ENCODE measurements at places on chromosomes 11 and 22. TPM values are rescaled to one million over a fixed set of nuclear protein-coding genes. Genes with fewer than 3 reads are reported as not detected.
A peak's percentile ranks its signal among the peaks of the same experiment; 100 is the strongest.

DNA sequence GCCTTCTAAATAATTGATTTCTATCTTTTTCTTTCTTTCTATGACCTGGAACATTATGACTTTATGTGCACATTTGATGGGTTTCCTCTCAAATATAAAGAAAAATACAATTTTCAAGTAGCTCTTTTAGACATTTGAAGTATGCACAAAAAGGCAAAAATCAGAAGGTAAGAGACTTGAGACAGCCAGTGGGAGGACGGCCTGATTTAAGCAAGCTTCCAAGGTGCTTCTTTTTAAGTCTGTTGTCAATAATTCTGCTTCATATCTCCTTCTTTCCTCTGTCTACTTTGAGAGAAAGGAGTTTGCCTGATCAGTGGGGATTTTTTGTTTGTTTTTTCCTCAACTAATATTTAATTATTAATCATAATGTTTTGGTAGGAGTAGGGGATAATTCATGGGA, 188.2 kb upstream of the ARHGAP20 start:
- DNase-seq, result no peak

DNA sequence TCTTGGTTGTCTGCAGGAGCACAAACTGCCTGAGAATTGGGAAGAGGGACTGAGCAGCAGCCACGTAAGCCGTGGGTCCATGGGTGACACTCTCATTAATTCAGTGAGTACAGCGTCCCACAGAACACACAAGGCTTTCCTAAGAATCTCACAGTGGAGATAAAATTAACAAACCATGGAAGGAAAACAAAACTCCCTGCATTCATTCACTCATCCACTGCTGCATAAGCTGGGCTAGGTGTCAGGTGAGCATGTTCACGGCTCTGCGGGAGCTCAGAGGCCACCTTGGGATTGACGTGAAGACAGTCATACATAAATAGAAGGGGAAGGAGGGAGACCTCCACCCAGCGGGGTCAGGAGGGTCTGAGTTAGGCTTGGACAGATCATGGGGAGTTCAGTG, 1442.7 kb downstream of the TBC1D22A start:
- no peak for DNase-seq

- no peak for DNase-seq
Measured at GRCh38 chr22:41842996-41843970, 10.4 kb downstream of the SREBF2 start.

DNA sequence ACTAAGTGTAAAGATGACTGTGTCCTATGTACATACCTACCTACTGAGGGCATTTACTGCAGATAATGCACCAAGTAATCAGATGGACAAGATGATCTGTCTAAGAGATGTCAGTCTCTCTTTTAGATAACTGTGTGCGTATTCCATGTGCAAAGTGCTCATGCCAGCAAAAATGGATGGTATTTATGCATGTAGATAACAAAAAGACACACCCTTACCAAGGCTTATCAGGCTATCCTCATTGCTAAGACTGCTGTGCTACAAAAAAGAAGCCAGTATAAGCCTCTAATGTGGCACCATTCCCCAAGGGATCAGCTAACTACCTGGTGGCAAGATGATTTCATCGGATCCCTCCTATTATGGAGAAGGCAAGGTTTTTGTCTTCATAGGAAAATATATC, 34.3 kb upstream of the CD44 start:
- DNase-seq, result no peak

DNA sequence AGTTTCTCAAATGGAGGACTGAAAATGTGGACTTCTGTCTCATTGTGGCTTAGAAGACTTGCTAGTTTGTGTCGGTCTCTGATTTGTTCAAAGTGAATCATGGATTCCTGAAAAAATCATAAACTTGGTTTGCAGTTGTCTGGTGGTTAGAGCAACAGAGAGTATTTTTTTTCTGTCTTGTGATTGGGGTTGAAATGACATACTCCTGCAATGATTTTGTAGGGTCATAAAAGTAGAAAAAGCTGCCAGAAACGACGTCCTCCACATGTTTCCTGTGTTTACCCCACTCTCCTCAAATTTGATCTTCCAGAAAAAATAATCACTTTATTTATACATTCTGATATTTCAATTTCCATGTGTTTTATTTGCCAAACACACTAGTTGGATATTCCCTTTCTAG, 219.2 kb upstream of the PGR start:
- DNase-seq, result no peak

DNA sequence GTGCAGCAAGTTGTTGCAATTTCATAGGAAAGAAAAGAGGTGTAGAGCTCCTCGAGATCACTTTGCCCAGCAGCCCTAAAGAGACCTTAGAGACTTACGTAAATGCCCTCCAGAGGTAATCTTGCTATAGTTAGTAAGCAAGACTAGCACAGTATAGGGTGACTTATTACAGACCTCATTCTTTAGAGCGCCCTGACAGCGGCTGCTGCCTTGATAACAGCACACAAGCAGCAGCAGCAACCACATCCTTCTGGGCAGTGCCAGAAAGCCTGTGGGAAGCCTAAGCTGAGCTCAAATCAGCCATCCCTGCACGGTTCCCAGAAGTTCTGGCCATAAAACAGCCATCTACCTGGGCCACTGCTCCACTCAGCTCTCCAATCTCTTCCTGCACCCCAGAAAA, 22.6 kb upstream of the OR56B1 start:
- DNase-seq, result no peak

GRCh38 chr11:118928101-118928869, 2.6 kb upstream of the BCL9L start:
- peak; percentile 91 for DNase-seq

GRCh38 chr11:119029069-119029339, 1.7 kb downstream of the SLC37A4 start:
- DNase-seq, result no peak

DNA sequence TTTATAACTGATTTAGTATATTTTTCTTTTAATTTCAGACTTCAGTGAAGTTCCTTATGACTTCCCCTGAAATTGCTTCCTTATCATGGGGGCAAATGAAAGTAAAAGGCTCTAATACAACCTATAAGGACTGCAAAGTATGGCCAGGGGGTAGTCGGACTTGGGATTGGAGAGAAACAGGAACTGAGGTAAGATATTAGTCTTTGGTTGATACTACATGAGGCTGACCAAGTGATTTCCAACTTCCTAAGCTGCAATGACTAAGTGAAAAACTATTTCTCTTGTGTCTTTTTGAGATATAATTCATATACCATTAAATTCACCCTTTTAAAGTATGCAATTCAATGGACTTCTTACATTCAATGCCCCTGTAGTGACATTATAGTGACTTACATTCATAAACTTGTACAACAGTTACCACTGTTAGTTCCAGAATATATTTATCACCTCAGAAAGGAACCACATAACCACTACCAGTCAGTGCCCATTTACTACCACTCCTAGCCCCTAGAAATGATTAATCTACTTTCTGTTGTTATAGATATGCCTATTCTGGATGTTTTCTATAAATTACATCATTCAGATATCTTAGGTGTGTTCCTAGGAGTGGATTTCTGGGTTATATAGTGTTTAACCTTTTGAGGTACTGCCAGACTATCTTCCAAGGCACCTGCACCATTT, 21.6 kb downstream of the AAMDC start:
- peak; percentile 13 for DNase-seq

DNA sequence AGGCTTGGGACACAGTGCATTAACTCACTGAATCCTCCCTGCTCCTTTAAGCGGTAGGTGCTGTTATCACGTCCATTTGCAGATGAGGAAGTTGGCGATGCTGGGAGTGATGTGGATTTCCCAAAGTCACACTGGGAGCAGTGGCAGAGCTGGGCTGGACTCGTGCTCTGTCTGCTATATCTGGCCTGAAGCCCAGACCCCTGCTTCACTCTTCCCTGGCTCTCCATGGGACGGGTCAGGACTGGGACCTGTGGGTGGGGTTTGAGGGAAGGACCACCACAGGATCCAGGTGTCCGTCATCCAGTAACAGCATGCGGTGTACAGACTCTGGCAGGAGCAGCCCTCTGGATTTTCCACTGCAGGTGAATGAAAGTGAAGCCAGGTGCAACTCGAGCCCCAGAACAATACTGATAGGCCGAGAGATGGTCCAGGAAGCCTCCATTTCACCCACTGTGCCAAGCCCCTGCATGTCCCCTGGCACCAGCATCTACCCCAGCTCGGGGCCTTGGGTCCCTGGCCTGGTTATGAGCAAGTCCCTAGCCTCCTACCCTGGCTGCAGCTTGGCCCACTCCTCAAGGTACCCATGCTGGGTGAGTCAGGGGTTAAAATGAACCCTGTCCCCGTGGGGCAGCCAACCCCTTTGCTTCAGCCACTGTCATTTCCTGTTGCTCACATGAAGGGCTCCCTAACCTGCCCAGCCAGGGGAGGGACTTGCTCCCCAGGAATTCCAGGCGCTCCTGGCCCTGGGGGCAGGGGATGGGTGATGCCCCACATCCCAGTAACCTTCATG, 4.2 kb downstream of the USP2 start:
- no peak for DNase-seq

- DNase-seq, result peak; percentile 69
Measured at GRCh38 chr11:12860827-12861226, 148.3 kb upstream of the RASSF10 start.

DNA sequence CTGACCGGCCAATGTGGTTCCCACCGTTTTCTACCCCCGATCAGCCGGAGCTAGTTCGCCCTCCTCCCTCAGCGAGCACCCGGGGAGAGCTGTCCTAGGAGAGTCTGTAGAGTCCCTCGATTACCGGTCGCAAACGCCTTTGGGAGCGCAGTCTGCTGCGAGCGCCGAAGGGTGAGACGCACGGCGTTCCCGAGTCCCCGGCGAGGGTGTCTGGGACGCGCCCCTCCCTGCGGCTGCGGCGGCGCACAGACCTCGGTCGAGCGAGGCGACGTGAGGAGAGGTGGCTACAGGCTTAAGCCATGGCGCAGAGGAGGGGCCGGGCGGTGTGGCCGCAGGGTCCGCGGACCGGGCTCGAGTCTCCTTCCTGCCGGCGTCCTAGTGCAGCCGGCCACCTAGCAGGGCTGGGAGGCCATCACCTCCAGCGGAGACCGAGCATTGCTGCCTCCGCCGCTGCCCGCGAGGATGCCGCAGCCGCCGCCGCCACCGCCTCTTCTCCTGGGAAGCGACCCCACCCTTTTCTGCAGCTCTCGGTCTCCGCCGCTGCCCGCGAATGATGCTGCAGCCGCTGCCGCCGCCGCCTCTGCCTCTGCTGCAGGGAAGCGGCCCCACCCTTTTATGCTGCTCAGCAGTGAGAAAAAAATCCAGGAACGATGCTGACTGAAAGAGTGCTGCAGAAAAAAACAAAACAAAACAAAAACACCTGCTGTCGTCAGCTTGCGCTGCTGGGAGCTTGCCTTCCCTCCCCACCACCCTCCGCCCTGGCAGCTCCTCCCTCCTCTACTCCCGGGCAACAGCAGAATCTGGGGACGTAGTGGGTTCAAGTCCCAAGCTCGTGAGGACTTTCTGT, at the start of gene MAP6:
MAP6 (minus strand) TSS at position 588 of the 847 bp plus-strand sequence. CDS start 669 bp downstream, outside the sequence.
- DNase-seq, result no peak

DNA sequence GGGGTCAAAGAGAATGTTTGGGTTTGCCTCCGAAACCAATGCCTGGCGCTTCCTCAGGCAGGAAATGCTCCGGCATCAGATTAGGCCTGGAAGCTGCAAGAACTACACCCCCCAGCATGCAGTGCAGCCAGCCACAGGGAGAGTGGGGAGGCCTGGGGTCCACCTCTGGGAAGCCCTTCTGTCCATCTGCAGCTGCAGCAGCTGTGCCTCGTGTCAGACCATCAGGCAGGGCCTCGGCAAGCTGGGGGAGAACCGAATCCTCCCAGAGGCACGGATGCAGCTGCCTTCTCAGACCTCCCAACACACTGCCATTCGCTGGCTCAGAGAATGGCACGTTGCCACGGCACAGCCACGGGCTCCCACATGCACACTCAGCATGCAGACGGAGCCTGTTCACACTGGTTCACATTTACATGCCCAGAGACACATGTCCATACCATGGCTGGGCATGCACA, 57.4 kb downstream of the NECTIN1 start:
- no peak for DNase-seq

- DNase-seq, result no peak
Measured at GRCh38 chr11:113951537-113951936, 23.4 kb upstream of the HTR3A start.

The EXPH5 gene
- 6.7 TPM for total RNA-seq

The RIC3 gene
- total RNA-seq, result 6.1 TPM

The SNU13 gene
- total RNA-seq, result 104 TPM

The FIBP gene
- 96.8 TPM for total RNA-seq

The OR5A1 gene
- total RNA-seq, result not detected

The SLC25A45 gene
- 0.65 TPM for total RNA-seq

The TLCD5 gene
- 3.8 TPM for total RNA-seq

The C22orf31 gene
- total RNA-seq, result not detected

The TIMM10 gene
- 59.0 TPM for total RNA-seq

The VSIG2 gene
- total RNA-seq, result not detected

Measured in renal cortical epithelial cell (primary cell).